Gastrocnemius medialis (tissue), 4 donors: ENCODE measurements at places on chromosomes 3 and 15.

GRCh38 chr3:188567478-188568195 is 413.7 kb downstream of the LPP start:
- no peak overlapping the region for H3K4me3 ChIP-seq
- H3K36me3 ChIP-seq: no peaks in the 10 kb centered on the region
- no peak overlapping the region for H3K27ac ChIP-seq
- no peaks in the 10 kb centered on the region for H3K27me3 ChIP-seq
- no peak for DNase-seq

DNA sequence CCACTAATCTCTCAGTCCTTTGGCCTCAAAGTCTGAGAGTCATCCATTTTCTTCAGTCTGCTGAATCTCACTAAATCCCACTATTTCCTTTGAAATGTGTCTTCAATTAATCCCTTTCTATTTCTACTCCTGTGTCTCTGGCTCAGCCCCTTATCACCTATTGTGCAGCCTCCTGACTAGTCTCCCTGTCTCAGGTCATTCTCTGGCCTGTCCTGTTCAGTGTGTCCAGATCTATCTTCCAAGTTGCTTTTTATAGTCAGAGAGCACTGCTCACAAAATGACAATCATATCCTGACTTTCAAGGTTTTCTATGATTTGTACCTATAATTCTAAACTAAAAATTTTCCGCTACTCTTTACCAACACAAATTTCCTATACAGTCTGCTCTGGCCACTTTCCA is 7.6 kb downstream of the ROPN1 start:
- no peak for DNase-seq
- no peak overlapping the region for H3K4me3 ChIP-seq
- H3K4me1 ChIP-seq: peaks cover 4% of the 10 kb centered on the region

GRCh38 chr3:4756057-4756775 is 223.0 kb upstream of the BHLHE40 start:
- no peak overlapping the region for H3K27ac ChIP-seq
- H3K4me3 ChIP-seq: no peak overlapping the region
- H3K4me1 ChIP-seq: peaks cover 11% of the 10 kb centered on the region

DNA sequence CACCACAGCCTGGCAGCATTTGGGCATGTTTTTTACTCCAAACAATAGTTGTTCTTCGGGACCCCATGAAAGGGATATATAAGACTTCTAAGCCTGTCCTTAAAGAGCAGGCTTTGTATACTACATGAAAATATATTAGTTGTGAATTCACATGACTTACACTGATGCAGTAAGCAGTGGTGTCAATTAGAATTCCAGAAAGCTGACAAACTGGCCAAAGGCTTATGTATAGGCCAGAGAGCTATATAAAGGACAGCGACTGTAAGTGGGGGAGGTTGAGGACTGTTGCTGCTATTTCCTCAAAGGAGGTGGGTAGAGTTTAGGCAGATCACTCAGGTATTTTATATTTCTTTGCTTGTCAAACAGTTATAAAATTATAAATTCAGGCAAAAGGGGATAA is 24.8 kb downstream of the KPNA4 start:
- no peak overlapping the region for H3K27ac ChIP-seq
- peaks cover 41% of the 10 kb centered on the region for H3K4me1 ChIP-seq
- no peak overlapping the region for H3K4me3 ChIP-seq
- no peaks in the 10 kb centered on the region for H3K36me3 ChIP-seq

DNA sequence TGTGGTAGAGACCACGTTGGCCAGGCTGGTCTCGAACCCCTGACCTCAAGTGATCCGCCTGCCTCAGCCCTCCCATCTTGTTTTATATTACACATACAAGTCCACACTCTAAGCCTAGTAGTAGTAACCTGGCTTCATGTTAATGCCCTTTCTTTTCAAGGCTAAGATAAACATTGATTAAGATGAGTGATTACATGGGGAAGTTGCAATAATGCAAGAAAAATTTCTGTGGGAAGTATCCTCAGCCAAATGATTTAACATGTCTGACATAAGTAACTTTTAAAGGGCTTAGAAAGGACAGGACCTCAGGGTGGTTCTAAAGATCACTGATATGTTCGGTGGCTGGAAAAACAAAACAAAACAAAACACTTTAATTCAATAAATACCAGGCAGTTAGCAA is 72.1 kb downstream of the SFMBT1 start:
- DNase-seq: no peak
- no peaks in the 10 kb centered on the region for H3K27me3 ChIP-seq
- no peak overlapping the region for H3K27ac ChIP-seq
- no peak overlapping the region for H3K4me3 ChIP-seq

DNA sequence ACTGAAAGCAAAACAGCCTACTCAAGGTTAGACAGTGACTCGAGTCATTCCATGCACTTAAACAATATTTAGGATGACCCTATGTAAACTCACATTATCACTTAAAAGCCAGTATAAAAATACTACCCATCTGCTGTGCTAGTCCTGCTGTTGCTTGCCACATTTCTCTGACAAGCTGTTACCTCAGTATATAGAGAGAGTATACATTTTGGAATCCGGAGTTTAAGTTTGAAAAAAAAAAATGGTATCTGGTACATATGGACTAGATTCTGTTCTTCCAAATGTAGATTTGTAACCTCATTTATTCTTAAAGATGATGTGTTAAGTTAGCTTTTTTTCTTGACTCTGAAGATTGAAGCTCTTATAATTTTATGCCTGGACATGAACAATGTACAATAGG is 503.8 kb upstream of the TPRG1 start:
- H3K36me3 ChIP-seq: no peaks in the 10 kb centered on the region
- DNase-seq: no peak
- H3K27me3 ChIP-seq: no peaks in the 10 kb centered on the region
- H3K4me1 ChIP-seq: peaks cover 9% of the 10 kb centered on the region

DNA sequence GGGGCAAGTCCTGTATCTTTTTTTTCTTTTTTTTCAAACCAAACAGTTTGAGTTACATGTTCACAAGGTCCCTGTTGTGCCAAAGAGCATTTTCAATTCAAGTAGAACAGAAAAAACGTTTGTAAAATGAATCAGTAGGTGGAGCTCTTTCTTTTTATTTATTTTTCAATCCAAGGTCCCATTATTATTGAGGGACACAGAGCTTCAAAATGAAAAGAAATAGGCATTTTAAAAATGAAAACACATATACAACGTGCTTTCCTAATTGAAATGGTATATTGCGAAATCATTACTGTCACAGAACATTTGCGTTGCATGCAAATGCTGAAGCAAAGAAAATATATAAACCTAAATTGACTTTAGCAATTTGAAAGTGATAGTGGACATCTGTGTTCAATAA is 711.0 kb downstream of the MECOM start:
- H3K4me3 ChIP-seq: no peak overlapping the region
- H3K4me1 ChIP-seq: no peaks in the 10 kb centered on the region
- H3K36me3 ChIP-seq: no peaks in the 10 kb centered on the region
- DNase-seq: no peak
- no peak overlapping the region for H3K27ac ChIP-seq
- H3K27me3 ChIP-seq: no peaks in the 10 kb centered on the region

GRCh38 chr15:100200287-100200880 is 141.4 kb downstream of the ADAMTS17 start:
- H3K4me1 ChIP-seq: peaks cover 3% of the 10 kb centered on the region
- H3K27ac ChIP-seq: no peak overlapping the region
- DNase-seq: no peak

- H3K36me3 ChIP-seq: no peaks in the 10 kb centered on the region
- H3K4me3 ChIP-seq: no peak overlapping the region
- H3K4me1 ChIP-seq: no peaks in the 10 kb centered on the region
- no peak overlapping the region for H3K27ac ChIP-seq
Observed at GRCh38 chr3:155441506-155441905, 148.0 kb upstream of the STRIT1 start.

DNA sequence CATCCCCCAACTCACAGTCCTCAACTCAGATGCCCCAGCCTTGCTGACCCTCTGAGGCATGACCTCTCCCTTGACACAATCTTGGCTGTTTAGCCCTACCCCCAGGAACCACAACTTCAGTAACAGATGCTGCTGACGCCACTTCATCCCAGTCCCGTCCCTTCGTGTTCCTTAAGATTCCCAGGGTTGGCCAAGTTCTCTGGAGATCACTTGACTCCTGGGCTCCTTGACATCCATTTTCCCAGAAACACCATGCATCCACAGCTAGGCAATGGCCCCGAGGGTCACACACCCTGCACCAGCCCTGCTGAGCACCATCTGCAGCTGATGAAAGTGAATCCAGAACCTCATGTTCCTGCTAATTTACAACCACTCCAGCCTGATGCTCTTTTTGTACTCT is 6.9 kb downstream of the RTP2 start:
- no peaks in the 10 kb centered on the region for H3K27me3 ChIP-seq
- H3K36me3 ChIP-seq: no peaks in the 10 kb centered on the region
- no peak for DNase-seq
- peak overlapping the region; percentile 7 for H3K27ac ChIP-seq
- H3K4me1 ChIP-seq: peaks cover 14% of the 10 kb centered on the region
- H3K4me3 ChIP-seq: no peak overlapping the region

GRCh38 chr3:184344579-184345316 is 7.3 kb downstream of the FAM131A start:
- no peak overlapping the region for H3K4me3 ChIP-seq
- no peak for DNase-seq
- no peaks in the 10 kb centered on the region for H3K27me3 ChIP-seq
- H3K27ac ChIP-seq: peak overlapping the region; percentile 85
- peaks cover 18% of the 10 kb centered on the region for H3K4me1 ChIP-seq

- no peaks in the 10 kb centered on the region for H3K36me3 ChIP-seq
- peak overlapping the region; percentile 47 for H3K27ac ChIP-seq
- H3K4me3 ChIP-seq: no peak overlapping the region
- no peaks in the 10 kb centered on the region for H3K27me3 ChIP-seq
- peaks cover 11% of the 10 kb centered on the region for H3K4me1 ChIP-seq
- DNase-seq: peak; percentile 39
Observed at GRCh38 chr3:129577925-129578786, 28.3 kb downstream of the PLXND1 start.

- H3K27me3 ChIP-seq: no peaks in the 10 kb centered on the region
- no peaks in the 10 kb centered on the region for H3K4me1 ChIP-seq
- H3K4me3 ChIP-seq: no peak overlapping the region
- H3K27ac ChIP-seq: peak overlapping the region; percentile 46
- H3K36me3 ChIP-seq: no peaks in the 10 kb centered on the region
- no peak for DNase-seq
Observed at GRCh38 chr3:16104156-16104555, 70.3 kb upstream of the GALNT15 start.

DNA sequence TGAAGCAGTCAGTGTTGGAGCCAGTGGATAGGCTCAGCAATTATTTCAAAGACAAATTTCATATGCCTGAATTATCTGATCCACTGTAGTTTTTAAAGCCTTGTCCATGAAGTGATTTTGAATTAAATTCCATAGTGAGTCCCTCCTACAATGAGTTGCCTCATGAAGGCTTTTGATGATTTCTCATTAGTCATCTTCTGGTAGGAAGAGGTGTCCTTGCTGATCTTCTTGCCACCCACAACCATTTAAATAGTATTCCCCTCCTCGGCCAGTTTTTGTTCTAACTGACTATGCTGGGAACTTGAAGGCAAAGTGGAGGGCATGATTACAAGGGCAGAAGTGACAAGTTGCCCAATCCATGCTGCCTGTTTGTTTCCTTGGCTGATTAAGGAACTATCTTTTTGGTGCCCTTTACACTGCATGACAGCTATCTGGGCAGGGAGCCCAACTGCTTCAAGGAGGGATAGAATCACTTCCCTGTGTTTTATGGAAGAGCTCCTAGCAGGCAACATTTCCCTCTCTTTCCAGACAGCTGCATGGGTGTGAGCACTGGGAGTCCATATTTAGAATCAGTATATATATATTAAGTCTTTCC is 617.5 kb downstream of the ZPLD1 start:
- no peaks in the 10 kb centered on the region for H3K4me1 ChIP-seq
- H3K27ac ChIP-seq: no peak overlapping the region
- peak; percentile 47 for DNase-seq
- no peaks in the 10 kb centered on the region for H3K36me3 ChIP-seq
- no peaks in the 10 kb centered on the region for H3K27me3 ChIP-seq
- H3K4me3 ChIP-seq: no peak overlapping the region

DNA sequence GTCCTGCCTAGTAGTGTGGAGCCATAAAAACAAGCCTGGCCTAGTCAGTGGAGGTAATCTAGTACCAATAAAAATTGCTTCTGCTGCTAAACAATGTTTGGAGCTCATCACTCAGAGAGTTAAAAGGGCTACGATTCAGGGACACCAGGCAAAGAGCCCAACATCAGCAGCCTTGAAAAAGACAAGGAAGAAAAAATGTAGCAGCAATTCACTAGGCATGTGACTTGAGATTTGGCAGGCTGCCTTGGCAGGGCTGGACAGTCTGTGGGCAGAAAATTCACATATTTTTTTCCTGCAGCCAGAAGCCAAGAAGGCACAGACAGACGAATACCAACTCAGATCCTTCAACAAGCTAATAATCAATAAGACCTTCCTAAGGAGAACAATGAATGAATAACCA is 47.2 kb downstream of the IGSF11 start:
- H3K4me1 ChIP-seq: peaks cover 37% of the 10 kb centered on the region
- H3K36me3 ChIP-seq: no peaks in the 10 kb centered on the region
- no peaks in the 10 kb centered on the region for H3K27me3 ChIP-seq
- DNase-seq: no peak

DNA sequence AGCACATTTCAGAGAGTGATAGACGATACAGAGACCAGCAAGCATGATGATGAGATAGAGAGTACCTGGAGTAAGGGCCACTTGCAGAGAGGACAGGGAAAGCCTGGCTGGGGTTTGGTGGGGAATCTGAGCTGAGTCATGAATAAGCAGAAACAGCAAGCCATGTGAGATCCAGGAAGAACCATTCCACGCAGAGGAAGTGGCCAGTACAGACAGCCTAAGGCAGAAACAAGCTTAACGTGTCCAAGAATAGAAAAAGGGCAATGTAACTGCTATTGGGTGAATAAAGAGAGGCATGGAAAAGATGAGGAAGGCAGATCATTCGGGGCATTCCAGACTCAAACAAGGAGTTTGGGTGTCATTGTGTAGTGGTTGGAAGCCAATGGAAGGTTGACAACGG is 816.3 kb upstream of the CFAP20DC start:
- H3K27ac ChIP-seq: no peak overlapping the region
- H3K4me1 ChIP-seq: no peaks in the 10 kb centered on the region
- no peak overlapping the region for H3K4me3 ChIP-seq
- no peak for DNase-seq

DNA sequence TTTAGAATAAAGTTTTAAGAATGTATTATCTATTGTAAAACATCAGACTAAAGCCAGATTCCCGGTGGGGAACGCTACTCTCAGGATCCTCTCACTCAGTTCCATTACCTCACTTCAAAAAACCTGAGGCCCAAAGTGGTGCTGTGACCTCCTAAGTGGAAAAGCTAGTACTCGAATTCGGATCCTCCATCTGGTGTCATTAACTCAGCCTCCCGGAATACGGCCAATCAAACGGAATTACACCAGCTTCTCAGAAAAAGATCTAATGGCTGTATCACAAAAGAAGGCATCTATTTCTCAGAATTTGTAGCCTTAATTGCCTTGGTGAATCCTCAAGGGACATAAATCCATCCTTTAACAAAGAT is 627 bp downstream of the ACAD11 start:
- peak overlapping the region; percentile 89 for H3K27ac ChIP-seq
- peak overlapping the region; percentile 77 for H3K4me3 ChIP-seq
- H3K27me3 ChIP-seq: no peaks in the 10 kb centered on the region
- H3K36me3 ChIP-seq: no peaks in the 10 kb centered on the region
- H3K4me1 ChIP-seq: peaks cover 29% of the 10 kb centered on the region
